ENCODE measurements at places on chromosomes 11 and 22.

DNA sequence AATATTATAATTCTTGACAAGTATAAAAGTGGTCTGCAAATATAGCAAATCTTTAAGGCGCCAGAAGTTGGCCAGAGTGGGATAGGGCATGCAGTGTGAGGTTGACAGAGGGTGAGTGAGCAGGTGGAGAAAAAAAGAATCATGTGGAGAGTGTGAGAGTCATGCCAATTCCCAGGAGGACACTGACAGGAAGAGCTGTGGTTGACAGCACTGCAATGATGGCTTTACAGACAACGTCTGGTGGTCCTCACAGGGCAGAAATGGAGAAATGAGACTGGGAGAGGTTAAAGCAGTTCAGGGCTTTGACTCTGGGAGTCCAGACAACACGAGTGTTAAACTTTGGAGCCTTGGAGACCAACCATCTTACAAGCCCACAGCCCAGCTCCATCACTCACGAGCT, 34.9 kb downstream of the SERPIND1 start:
- no peak for DNase-seq

DNA sequence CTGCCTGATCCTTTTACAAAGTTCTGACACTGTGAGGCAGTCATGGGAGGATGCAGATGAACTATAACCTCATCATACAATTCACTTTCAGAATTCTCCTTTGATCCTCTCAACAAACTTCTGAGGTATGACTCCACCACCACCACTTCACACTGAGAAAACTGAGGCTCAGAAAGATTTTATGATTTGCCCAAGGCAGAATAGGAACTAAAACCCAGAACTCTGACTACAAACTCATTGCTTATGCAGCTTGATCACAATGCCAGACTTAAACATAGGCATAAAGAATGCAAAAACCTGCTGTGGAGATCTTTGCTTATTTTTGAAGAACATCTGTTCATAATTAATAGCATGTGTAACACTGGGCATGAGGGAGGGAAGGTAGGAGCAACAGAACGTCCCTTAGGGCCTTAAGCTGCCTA, 20.4 kb downstream of the FAM168A start:
- no peak for DNase-seq

GRCh38 chr11:2961080-2961479, 31.0 kb downstream of the NAP1L4 start:
- DNase-seq: no peak

DNA sequence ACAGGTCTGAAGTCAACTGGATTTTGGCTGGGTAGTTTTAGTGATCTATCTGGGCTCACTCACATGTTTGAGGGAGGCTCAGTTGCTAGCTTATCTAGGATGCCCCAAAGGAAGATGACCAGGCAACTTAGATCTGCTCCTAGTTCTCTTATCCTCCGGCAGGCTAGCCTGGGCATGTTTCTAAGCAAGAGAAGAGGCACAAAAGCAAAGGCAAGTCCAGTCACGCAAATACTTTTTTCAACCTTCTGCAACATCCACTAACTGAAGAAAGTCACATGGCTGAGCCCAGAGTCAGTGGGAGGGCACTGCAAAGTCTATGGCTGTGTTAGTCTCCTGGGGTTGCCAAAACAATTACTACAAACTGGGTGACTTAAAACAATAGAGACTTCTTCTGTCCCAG, 32.9 kb upstream of the FSHB start:
- DNase-seq: no peak

DNA sequence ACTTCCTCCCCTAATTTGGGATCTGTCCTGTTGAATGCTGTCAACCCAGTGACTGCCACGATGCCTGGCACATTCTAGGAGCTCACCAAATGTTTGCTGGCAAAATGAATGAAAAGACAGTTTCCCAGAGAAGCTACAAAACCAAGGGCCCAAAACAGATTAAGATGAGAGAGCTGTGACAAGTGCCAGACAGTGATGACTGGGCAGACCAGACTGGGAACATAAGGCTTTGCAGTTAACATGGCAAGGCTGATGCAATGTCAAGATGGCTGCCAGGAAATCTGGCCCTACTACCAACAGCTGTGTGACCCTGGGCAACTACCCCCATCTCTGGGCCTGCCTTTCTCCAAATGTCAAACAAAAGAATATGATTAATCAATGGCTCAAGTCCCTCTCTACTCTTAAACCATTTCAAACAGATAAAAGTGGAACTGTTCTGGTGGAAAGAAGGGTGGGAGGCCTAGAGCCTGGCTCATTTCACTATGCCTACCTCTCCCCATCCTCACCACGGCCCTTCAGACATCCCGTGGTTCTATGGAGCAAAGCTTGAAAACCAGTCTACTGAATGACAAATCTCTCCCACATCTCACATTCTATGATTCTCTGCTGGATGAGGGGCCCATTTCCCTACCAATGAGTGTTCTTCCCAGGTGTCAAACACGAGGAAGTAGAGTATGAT, 12.8 kb downstream of the AP1B1 start:
- DNase-seq: no peak

DNA sequence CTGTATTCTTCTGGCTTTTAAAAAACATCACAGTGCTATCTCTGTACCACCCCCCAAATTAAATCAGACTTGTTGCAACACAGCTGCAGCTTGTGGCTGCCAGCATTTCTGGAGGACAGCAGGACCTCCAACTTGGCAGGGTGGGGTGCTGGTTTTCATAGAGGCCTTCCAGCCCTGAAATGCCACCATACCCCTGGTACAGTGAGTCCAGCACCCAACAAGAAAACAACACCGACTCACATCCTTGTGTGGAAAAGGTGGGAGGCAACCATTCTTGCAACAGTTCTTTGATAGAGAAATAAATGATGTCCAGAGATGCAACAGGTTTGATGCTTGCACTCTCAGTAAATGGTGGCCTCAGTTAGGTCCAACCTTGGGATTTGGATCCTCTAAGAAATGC, 96.0 kb downstream of the ABTB2 start:
- no peak for DNase-seq

- no peak for DNase-seq
Measured at GRCh38 chr11:122897606-122898210, 15.1 kb downstream of the JHY start.

- peak; percentile 35 for DNase-seq
Measured at GRCh38 chr11:6655790-6656583, at the start of gene DCHS1. Gene DCHS1, minus strand, starts transcription at chr11:6655809. Its CDS starts 14,196 bp downstream, at chr11:6641613.

GRCh38 chr22:35921777-35922176, 106.8 kb downstream of the RBFOX2 start:
- peak; percentile 71 for DNase-seq

DNA sequence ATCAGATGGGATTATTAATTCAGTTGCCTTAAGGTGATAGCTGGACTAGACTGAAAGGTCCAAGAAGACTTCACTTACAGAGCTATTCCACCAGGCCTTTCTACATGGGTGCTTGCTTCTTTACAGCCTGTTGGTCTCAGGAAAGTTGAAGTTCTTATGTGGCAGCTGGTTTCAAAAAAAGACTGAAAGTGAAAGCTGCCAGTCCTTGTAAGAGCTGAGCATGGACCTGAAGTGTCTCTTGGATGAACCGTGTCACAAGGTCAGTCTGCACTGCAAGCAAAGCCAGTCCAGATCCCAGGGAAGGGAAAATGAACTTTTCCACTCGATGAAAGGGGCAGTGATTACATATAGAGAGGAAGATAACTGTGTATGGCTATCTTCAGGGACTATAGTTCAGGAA, 201.5 kb upstream of the LUZP2 start:
- DNase-seq: no peak

DNA sequence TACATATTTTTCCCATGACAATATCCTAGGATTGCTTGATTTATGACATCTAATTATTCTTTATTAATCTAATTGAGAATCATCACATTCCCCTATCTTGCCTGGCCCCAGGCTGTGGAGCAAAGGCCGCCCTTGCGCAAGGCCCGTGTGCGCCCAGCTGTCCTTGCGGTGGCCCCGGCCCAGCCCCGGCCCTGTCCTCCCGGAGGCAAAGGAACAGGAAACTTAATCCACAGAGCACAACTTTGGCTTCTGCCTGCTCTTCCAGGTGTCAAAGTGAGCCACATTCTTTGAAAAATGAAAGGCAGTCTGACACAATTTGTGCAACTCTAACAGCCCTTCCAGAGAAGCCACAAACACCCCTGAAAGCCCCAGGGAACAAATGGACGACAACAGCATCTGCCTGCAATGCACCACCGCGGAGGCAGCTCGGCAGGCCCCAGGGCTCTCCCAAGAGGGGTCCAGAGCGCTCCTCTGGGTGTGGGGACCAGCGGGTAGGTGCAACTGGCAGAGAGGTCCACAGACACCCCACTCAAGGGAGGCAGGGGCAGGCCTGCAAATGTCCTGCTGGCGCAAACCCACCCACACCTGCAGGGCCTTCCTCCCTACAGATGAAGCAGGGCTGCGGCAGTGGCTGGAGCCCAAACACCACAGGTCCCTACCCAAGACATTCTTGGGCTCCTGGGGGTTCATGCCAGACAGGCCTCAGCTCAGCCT, 30.3 kb downstream of the GNB1L start:
- no peak for DNase-seq

- DNase-seq: no peak
Measured at GRCh38 chr11:47889714-47890441, 41.7 kb upstream of the NUP160 start.

- DNase-seq: no peak
Measured at GRCh38 chr11:7874056-7874455, 57.0 kb downstream of the OR10A6 start.

- DNase-seq: no peak
Measured at GRCh38 chr11:71491531-71491930, 35.5 kb upstream of the KRTAP5-7 start.

DNA sequence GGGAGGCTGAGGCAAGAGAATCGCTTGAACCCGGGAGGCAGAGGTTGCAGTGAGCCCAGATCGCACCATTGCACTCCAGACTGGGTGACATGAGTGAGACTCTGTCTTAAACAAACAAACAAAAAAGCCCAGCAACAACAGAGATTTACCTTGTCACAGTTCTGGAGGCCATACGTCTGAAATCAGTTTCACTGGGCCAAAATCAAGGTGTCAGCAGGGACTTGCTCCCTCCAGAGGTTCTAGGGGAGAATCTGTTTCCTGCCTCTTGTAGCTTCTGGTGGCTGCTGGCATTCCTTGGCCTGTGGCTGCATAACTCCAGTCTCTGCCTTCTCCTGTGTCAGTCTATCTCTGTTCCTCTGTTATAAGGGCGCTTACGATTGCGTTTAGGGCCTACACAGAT, 1.5 kb downstream of the DDX10 start:
- no peak for DNase-seq

DNA sequence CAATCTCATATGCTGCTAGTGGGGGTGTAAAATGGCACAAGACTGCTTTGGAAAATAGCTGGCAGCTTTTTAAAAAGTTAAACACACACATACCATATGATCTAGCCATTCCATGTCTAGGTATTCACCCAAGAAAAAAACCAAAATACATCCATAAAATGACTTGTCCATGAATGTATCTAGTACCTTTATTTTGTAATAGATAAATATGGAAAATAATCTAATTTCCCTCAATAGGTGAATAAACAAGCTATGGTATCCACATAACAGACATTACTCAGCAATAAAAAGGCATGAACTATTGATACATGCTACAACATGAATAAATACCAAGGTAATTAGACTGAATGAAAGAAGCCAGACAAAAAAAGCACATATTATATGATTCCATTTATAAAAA, 22.9 kb downstream of the RNF141 start:
- no peak for DNase-seq

GRCh38 chr11:117881217-117881616, 4.8 kb upstream of the FXYD6 start:
- DNase-seq: no peak

DNA sequence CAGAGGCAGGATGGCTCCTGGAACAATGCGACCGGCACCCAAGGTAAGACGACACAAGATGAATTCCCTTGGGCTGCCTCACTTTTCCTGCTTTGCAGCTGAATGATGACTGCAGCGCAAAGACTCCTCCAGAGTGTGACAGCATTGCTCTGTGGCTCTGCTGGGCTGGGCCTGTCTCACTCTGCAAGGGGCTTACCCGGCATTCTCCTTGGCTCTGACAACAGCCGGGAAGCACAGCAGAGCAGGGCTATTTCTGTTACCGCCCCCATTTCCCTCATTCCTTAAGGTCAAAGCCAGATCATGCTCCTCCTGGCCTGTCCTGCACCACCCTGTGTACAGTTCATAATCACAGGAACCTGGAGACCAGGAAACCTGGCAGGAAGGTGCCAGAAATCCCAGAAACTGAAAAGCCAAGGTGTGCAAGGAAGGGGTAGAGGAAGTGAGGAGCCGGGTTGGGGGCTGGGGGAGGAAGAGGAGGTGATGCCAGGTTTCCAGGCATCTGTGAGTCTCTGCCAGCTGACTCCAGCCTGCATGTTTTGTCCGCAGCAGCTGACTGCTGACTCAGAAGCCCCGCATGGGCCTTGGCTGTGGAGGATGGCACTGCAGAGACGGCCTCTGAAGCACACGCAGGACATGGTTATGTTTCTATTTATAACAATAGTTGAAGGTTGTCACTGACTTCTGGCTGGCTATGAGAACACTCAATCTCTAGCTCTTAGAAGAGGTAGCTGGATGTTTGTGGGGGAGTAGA, 113.6 kb downstream of the MICAL3 start:
- DNase-seq: peak; percentile 61

Measured in HEK293T (cell line).